ENCODE measurements at places on chromosomes 1 and 21. TPM values are rescaled to one million over a fixed set of nuclear protein-coding genes. Genes with fewer than 3 reads are reported as not detected.

BGLAP gene
- not detected for total RNA-seq

SGIP1 gene
- total RNA-seq = 99.6 TPM

CFHR1 gene
- total RNA-seq = not detected

FCMR gene
- total RNA-seq = not detected

ITLN1 gene
- not detected for total RNA-seq

WDR64 gene
- total RNA-seq = not detected

PARP1 gene
- total RNA-seq = 159 TPM

S100A9 gene
- 1.2 TPM for total RNA-seq

ADAMTSL4 gene
- under 0.01 TPM for total RNA-seq

LCE1A gene
- not detected for total RNA-seq

MAN1C1 gene
- total RNA-seq = 0.49 TPM

ERO1B gene
- total RNA-seq = 3.9 TPM

Measured in bladder microvascular endothelial cell (primary cell).